ENCODE measurements at places on chromosomes 7 and 10.

DNA sequence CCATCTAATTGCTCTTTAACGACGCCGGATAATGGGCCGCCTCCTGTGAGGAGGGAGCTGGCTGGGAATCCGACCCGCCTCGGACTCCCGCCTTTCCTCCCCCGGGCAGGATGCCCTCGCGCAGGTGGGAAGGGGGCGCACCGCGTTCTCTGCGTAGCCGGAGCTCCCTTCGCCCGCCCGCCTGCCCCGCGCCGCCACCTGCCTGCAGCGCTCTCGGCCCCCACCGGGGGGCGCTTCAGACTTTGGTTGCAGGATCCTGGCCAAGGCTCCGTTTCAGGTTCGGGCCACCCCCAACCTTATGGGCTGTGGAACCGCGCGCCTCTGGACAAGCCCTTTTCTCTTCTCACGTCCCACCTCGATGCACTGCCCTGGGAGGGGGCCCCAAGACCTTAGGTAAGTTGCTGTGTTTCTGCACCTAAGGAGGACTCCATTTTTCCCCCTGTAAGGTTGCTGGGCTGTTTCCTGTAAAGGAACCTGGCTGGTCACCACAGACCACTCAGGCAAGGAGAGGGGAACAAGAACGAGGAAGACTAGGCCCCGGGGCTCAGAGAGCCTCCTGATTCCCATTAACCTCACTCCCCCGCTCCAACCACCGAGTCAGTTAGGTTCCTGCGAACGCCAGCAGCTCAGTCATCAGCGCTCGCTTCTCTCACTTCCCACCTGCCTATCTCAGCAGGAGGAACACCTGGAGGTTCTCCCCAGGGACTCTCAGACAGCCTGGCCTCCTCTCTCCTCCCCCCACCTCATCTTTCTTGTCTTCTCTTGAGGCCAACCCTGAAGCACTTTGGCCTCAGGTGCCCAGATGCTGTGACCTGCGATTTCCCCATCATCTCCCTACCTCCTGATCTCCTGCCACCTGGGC, 11.3 kb upstream of the KAZALD1 start:
- DNase-seq, result peak; percentile 56

DNA sequence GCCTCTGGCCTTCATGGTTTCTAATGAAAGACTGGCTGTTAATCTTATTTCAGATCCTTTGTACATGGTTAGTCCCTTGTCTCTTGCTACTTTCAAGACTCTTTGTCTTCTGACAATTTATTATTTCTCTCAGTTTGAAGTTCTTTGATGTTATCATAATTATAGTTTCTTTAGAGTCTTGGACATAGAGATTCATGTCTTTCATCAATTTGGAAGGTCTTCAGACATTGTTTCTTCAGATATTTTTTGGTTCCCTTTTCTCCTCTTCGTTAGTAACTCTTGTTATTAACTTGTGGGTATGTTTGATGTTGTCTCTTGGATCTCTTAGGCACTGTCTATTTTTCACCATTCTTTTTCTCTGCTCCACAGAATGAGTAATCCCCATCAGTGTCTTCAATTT, 8.7 kb downstream of the ZNF37A start:
- no peak for DNase-seq

- peak; percentile 15 for DNase-seq
Observed at GRCh38 chr10:12191715-12192114, 4.0 kb downstream of the NUDT5 start.

DNA sequence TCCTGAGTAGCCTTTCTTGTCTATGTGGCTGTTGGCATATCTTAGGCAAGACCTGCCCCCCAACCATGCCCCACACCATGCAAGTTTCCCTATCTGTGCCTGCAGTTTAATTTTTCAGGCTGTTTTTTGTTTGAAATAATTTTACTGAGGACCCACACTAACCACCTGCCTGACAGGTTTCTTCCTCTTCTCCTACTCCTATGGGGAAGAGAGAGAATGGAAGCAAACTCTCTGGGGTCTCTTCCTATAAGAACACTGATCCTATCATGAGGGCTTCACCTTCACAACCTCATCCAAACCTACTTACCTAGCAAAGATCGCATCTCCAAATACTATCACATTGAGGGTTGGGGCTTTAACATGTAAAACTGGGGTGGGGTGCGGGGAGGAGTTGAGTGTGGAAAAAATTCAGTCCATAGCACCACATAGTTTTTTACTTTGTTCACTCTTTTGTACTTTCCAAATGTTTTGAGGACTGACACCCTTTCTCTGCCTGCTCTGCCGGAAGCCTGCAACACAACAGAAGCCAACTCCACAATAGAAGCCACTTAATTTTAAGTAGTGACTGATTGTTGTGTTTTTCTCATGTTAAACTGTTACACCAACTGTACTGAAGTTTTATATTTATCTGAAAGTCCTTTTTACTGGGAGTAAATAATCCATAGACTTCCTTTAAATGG, 67.2 kb upstream of the CSTF2T start:
- no peak for DNase-seq

GRCh38 chr7:107962817-107963216, 40.1 kb downstream of the LAMB1 start:
- DNase-seq, result no peak

DNA sequence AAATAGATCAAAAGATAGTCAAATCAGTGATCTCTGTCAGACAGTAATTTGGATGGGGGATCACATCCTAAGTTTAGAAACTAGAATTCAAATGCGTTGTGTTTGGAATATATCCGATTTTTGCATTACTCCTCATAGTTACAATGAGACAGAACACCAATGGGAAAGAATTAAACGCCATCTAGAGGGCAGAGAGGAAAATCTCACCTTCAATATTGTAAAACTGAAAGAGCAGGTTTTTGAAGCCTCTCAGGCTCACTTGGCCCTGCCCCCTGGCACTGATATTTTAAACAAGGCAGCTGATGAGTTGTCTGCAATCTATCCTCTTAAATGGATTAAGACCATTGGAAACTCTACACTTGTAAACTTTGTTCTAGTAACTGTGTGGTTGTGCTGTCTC, 17.7 kb downstream of the FRG2B start:
- DNase-seq, result peak; percentile 31

- DNase-seq, result peak; percentile 86
Observed at GRCh38 chr10:35353805-35354204, 17.5 kb downstream of the CCNY start.
